ENCODE measurements at places on chromosomes 1 and 21.

DNA sequence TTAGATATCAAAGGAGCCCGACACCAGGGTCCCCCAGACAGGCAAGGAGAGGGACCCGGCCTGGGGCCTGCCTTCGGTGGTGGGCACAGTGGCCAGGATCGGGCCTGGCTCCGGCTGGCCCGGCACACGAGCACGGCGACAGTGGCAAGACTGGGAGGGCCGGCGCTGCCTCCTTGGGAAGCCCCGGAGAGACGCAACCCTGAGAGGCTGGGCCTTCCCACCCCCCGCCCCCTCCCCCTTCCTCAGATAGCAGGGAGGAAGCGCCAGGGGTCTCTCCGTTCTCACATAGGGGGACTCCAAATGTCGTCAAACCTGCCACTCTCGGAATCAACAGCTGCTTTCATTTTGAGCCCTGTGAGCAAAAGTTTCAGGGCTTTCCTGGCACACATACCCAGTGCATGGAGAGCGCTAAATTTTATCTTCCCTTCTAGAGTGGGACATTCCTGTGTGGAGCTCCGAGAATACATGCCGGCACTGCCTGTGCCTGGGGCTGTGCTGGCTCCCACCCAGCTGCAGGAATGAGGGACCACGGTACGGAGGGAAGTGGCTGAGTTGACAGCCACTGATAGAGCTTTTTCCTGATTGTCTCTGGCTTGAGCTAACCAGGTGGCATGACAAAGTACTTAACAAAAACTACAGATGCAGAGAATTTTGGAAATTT, 62.4 kb downstream of the CD247 start:
- DNase-seq = peak; percentile 73

DNA sequence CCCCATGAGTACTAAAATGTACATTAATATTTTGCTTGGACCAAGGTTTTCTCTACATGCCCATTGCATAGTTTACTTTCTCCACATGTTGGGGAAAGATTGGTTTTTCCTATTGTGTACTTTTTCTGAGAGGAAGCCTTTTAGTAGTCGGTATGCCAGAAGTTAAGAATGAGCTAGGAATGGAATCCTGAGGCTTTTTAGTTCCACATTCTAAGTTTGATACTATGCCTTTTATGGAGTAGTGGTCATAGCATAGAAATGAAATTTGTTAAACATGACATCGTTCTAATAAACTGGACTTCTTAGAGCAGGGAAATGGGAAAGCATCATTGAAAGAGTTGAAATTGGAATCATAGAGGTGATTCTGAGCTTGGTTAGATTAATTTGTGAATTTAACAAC, 64.3 kb downstream of the BCL9 start:
- DNase-seq = no peak

DNA sequence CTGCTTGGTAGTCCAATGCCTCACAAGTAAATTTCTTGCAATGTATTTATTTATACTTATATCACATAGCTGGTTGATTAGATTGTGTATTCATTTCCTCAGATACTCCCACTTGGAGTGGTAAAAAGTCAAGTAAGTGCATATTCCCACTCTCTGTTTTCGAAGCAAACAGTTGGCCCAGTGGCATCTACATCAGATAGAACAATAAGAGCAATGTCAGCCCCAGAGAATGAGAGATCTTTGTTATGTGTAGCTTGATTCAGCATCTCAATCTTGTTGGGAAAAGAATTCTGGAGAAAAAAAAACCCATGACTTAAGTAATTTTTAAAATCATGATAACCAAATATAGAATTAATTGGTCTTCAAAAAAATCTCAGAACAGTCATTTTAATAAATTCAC, 25.5 kb downstream of the RGL1 start:
- no peak for DNase-seq

- DNase-seq = no peak
Observed at GRCh38 chr21:35220301-35220700, 171.2 kb upstream of the RUNX1 start.

DNA sequence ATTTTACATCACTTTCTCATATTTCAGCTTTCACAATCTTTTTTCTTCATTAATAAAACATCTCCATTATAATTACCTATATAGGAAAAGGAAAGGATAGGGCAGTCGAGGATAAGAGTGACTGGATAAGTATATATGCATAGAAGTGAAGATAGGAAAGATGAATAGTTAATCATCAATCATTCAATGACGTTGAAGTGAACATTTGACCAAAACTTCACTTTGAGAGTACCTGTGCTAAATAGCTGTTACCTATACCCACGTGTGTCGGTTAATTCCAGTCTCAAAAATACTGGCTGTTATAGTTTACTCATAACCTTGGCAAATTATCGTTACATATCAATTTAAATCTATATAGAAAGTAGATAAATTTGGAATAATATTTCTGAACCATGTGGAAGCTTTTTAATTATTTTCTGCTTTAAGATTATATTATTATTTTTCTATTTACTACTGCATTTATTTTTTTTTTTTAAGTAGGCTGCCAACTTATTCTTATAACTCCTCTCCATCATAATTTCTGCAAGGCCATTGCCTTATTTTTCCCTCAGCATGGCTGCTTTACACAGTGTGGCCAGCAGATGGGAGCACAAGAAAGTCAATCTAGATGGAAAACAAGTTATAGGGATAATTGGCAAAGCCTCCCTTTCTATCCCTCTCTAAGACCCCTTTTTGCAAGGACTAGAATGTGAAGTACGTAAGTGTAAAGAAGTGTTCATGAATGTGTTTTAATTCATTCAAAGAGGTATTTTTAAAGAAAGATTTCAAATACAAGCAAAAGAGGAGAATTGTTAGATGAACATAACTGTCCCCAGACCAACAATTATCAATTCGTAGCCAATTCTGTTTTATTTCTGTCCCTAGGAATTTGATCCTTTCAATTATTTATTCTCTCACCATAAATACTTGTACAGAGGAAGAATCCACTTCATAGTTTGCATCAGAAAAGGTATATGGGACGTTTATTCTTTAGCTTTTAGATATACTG, 290.4 kb downstream of the KCNT2 start:
- DNase-seq = no peak

GRCh38 chr1:145964328-145965118, at the start of the genes ANKRD34A and POLR3GL:
Gene ANKRD34A, minus strand, starts transcription at chr1:145964575. Its CDS starts 2,816 bp downstream, at chr1:145961759.
Gene POLR3GL, plus strand, starts transcription at chr1:145964690. Its CDS starts 10,176 bp downstream, at chr1:145974866.
- DNase-seq = peak; percentile 91

- no peak for DNase-seq
Observed at GRCh38 chr1:26112407-26112775, 767 bp downstream of the PDIK1L start.

DNA sequence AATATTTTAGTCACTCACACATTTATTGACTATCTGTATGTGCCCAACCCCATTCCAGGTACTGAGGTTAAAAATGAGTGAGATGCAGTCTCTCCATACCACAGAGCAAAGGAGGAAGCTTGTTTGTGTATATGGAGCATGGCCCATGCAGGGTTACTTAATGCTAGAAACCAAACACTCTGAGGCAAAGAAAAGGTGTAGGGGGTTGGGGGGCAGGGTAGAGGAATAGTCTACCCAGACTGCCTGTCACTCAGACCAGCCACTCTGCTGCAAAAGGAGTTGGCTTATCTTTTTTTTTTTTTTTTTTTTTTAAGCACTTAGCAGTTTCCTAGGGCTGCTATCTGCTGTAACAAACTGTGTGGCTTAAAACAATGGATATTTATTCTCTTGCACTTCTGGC, 19.8 kb downstream of the PGM1 start:
- DNase-seq = no peak

GRCh38 chr1:162040657-162041056, 17.0 kb upstream of the OLFML2B start:
- DNase-seq = no peak

GRCh38 chr1:91617285-91617765, 116.7 kb downstream of the CDC7 start:
- DNase-seq = no peak

- DNase-seq = peak; percentile 33
Observed at GRCh38 chr1:155170101-155170785, 2.9 kb downstream of the KRTCAP2 start.

GRCh38 chr1:92851729-92852128, 19.9 kb downstream of the RPL5 start:
- DNase-seq = no peak

DNA sequence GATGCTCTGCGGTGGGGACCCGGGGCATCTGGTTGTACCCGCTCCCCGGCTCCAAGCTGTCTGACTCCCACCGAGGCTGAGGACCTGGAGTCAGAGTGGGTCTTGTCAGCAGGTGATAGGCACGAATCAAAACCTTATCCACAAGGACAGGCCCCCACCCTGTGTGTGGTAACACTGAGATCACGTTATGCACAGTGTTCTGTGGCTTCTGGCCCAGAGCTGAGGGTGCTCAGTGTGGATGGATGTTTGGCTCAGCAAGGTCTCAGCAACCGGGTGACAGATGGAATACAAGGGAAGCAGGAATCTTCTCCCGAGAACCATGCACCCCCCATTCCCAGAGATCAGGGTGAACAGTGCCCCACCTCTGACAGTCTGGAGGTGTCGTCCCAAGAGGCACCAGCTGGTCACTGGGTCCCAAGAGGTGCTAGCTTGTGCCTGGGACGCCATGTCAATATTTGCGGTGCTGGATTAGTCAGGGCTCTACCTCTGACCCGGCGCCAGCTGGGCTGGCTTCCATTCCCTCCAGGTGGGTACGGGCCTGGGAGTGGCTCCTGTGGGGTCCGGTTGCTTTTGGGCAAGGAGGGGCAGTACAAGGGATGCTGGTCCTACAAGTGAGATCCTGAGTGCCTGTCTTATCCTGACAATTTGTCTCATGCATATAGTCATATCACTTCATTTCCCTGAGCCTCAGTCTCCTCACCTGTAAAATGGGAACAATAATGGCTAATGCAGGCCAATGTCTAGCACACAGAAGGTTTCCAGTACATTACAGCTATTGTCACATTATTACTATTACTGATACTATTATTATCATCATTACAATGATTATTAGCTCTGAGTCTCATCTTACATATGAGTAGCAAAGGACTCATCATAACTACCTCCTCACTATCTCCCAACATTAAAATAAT, 957 bp downstream of the CAPN9 start:
- DNase-seq = no peak

- DNase-seq = no peak
Observed at GRCh38 chr1:7383671-7384520, 387.2 kb upstream of the VAMP3 start.

DNA sequence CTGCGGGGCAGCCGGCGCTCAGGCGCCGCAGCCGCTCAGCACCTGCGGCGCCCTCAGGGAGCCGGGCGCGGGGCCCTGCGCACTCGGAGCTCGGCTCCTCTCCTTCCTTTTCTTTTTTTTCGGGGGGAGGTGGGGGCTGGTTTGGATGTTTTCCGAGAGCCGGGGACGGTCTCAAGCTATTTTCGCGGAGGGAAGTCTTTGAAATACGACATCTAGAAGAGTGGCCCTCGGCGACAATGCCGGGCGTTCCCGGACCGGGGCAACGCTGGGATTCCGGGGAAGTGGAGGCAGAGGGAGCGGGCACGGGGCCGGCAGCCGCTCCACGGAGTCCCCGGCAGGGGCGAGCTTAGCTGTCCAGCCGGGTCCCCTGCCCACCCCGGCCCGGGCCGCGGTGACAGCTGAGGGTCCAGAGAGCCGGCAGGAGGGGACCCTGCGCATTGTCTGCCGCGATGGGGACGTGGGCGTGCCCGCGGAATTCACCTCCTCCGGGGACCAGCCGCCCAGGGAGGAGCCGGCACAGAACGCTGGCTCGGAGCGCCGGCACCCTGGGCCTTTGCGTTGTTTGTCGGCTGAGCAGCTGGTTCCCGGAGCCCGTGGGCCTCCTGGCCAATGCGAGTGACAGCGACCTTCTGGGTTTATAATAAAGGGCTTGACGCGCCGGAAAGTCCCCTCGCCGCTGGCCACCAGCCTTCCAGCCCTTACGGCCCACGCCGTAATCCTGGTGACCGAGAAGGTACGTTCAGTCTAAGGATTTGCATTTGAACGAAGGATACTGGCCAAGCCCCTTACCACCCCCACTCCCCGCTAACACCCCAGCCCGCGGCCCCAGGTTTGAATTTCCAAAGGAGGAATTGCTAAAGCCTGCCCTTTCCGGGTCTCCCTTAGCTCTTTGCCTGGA, 582 bp downstream of the SLC37A1 start:
- DNase-seq = peak; percentile 60

DNA sequence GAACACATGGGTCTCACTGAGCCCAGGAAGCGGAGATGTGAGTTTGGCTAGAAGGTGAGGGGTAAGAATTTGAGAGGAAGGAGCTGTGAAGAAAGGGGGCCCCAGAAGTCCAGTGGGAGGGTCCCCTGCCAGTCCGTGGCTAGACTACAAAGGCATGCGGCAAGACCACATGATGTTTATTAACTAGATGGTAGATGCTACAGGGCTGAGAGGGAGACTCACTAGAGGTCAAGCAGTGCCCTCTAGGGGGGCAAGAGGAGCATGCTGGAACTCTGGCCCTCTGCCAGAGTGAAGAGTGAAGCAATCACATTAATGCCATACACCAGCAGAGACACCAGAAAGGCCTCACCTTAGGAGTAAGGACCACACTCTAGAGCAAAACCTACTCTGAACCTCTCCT, 12.2 kb downstream of the KIAA0319L start:
- no peak for DNase-seq

GRCh38 chr21:38930853-38931252, 125.1 kb downstream of the ETS2 start:
- DNase-seq = no peak

GRCh38 chr1:225461533-225462428, 33.9 kb upstream of the LBR start:
- DNase-seq = no peak

DNA sequence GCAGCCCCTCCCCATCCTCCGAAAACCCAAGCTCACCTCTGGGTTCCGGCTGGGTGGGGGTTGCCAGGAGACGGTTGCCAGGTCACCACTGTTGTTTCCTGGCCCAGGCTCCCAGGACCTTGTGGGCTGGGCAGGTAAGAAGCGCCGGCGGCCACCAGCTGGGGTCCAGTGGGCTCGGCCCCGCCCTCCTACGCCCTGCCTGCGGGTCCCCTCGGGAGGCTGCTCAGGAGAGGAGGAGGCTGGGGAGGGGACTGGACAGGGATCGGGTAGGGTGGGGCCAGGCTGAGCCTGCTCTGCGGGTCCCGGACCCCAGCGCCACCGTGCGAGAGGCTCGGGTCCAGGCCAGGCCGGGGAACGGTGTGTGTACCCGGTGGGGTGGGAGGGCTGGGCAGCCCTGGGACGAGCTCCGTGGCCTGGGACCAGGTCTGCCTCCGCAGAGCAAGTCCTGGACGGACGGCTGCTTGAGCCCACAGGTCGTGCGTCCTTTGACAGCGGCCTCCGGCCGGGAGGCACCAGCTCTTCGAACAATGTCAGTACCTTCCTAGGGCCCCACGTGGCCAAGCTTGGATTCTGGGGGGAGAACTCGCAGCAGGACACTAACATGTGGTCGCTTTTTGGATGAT, at the start of gene TTLL10:
Gene TTLL10 (plus strand): TSS at position 88 of the 623 bp plus-strand sequence. CDS start 5,336 bp downstream, outside the sequence.
- DNase-seq = no peak

GRCh38 chr1:160144921-160145320, 6.5 kb upstream of the ATP1A4 start:
- no peak for DNase-seq

All from activated naive CD4-positive, alpha-beta T cell treated with anti-CD3 and anti-CD28 coated beads, Interleukin-2, amount 50 U/mL, for 72 hours (primary cell).